ENCODE measurements at places on chromosomes 4 and X.

GRCh38 chr4:2914256-2915126, 48.7 kb downstream of the NOP14 start:
- no peak for DNase-seq

DNA sequence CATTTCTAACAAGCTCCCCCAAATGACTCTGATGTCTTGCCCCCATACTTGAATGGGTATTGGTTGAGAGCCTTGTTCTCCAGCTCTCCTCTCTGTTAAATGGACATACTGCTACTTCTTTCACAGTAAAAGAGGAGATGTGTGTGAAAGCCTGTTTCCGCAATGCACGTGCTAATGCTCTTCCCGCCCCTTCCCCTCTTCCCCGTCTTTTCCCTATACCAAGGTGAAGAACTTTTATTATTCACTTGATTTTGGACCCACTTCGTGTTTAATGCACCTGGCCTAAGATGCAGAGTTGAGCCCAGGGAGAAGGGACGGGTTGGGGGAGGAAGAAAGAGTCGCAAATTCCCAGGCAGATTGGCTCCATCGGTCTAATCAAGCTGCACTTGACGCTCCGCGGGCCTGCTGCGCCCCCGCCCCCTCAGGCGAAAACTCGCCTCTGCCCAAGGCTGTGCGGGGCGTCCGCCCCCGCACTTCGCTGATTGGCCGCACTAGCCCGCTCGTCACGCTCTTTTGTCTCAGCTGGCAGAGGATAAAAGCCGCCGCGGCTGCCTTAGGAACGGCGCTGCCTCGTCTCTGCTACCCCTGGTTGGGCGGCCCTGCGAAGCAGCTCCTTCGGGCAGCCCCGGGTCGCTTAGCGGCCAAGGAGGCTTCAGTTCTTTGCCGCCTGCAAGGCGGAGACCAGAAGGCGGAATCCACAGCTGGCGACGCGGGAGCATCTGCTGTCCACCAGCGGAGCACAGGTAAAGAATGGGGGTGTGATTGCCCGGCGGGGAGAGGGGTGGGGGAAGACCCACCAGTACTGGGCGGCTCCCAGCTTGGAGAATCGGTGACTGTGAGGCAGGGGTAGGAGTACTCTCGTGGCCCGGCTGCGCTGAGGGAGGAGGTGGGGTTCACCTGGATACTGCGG, at the start of gene ZCCHC12:
TSS of gene ZCCHC12 (plus strand) at position 562 of the 910 bp plus-strand sequence. CDS start 1,421 bp downstream, outside the sequence.
- DNase-seq: peak; percentile 69

- DNase-seq: no peak
These were observed 549.1 kb upstream of the BOD1L1 start for GRCh38 chr4:14176613-14177012.

DNA sequence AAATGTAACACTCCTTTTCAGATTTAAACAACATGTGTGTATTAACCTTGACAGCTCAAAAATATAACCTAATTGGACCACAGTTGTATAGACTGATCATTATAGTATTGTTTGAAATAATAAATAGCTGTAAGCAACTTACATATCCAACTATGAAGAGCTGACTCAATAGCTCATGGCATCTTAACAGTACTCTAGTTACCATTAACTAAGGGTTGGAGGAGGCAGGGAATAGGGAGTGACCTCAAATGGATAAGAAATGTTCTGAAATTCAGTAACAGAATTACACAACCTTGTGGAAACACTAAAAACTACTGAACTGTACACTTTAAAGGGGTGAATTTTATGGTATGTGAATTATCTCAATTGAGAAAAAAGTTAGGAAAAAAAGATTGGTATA, 136.5 kb upstream of the CPEB2 start:
- DNase-seq: no peak

GRCh38 chrX:134599184-134599914, 58.9 kb downstream of the PLAC1 start:
- peak; percentile 81 for DNase-seq

- DNase-seq: no peak
These were observed 138.8 kb downstream of the GABRG1 start for GRCh38 chr4:45985038-45985437.

DNA sequence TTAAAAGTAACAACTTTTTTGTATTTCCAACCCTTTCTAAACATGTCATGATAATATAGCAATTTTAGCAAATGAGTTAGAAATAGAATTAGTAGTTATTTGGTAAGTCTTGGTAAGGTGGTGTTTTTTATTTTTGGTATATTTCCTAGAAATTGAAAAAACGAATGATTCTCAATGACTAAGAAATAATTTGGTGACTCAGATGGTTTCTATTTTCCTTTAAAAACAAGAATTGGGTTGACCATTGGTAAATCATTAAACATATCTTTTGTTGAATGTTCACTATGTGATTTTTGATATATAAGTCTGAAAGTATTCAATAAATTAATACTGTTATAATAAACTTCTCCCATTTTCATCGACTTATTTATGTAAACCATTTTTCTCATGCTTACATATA, 206.2 kb upstream of the BANK1 start:
- DNase-seq: no peak

- DNase-seq: peak; percentile 0
These were observed 261.9 kb downstream of the CBLL2 start for GRCh38 chrX:22534643-22535042.

- peak; percentile 10 for DNase-seq
These were observed 13.9 kb upstream of the DCK start for GRCh38 chr4:70979445-70980008.

DNA sequence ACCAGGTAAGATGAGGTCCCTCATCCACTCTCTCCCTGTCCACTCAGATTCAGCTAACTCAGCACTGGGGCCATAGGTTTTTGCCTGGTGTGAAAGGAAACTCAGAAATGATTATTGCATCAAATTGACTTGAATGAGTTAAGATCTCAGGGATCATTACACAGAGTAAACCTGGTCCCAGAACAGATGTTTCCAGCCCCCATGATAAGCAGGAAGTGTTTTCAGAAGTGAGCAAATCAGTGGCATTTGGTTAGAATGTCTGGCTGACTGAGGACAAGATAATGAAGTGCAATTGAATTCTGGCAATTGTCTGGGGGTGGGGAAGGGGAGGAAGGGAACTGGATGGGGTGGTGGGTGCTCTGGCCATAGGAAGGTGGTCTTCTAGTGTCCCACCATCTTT, 108.0 kb downstream of the CHIC2 start:
- DNase-seq: no peak

GRCh38 chr4:129622566-129622965, 526.6 kb downstream of the C4orf33 start:
- DNase-seq: no peak

GRCh38 chrX:66130469-66130868, 33.6 kb upstream of the HEPH start:
- no peak for DNase-seq

DNA sequence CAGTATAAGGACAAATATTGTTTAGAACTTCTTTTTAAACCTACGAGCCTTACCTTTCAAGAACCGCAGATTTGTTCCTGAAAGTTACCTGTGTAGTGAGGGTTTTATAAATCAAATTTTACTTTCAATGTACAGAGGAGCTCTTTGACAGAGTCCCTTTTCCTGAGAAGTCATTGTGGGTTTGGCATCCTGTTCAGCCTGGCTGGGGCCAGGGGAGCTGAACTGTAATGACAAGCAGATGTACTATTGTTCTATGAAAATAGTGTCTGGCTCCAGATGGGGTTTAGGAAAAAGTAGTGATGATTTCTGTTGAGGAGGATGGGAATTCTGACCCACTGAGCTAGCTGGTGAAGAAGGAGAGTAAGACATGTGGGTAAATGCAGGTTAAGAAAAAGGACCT, 196.2 kb upstream of the PGRMC2 start:
- no peak for DNase-seq

- DNase-seq: no peak
These were observed 32.3 kb upstream of the BBS12 start for GRCh38 chr4:122700178-122700725.

DNA sequence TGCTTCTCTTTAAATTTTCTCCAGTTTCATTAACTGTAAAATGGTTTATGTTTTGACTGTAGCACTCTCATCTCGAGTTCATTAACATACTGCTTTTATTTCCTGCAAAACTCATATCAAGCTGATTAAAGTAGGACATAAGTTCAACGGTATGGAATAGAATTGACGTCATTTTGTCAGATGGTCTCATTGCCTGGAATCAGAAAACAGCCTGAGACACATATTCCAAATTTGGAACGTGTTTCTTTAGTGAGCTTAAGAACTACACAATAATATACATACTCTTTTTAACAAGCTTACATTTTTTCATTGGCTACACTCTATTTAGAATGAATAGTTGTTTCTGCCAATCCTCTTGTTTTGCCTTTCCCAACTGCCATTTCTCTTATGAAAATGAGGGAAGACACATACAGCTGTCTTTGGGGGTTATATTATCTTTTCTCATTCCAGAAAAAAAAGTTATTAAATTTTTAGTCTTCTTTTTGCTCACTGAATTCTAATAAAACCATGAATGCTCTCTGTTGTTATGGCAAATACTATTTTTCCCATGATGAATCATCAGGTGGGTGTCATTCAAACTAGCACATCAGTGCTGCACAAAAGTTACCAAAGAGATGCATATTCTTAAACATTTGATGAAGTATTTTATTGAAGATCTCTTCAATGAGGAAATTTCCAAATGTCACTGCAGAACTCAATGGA, 162.8 kb downstream of the GABRB1 start:
- DNase-seq: no peak

GRCh38 chr4:182089326-182089725, 153.9 kb upstream of the TENM3 start:
- DNase-seq: no peak

DNA sequence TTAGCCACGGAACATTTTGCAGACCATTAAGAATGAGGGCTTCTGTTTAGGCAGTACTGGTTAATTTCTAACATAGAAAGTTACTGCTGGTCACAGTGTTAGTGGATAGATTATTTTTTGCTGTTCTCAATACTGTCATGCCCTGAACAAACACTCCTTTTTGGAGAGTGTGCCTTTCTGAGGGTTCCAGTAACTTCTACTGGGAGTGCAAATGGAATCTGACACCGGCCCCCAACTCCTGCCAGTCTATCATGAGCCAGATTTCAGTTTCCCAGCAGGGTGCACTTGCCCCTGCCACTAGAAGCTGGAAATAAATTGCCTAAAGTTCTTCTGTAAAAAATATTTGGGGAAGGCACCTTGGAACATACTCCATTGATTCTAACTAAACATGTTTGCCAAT, 224.4 kb upstream of the GPC4 start:
- DNase-seq: no peak

DNA sequence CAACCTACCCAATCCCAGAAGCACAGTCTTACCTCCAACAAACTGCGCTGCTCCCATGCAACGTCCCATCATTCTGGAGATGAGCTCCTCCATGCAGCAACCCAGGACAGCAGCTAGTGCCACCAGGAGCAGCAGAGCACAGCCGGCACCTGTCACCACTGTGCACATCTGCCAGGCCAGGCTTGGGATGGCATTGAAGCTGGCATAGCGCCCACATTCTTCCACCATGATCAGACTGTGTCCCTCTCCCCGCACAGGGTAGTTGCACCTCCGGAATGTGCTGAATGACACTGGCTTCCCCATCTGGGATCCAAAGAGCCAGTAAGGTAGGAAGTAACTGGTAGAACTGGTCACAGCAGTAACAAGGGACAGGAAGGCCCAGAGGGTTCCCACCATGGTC, 8.8 kb downstream of the LHFPL1 start:
- DNase-seq: no peak

- DNase-seq: no peak
These were observed 13.9 kb downstream of the ALB start for GRCh38 chr4:73417973-73418372.

GRCh38 chrX:69493766-69494165, 10.4 kb upstream of the NALF2 start:
- DNase-seq: no peak

GRCh38 chr4:92060333-92060732, 243.4 kb upstream of the GRID2 start:
- no peak for DNase-seq

- DNase-seq: no peak
These were observed 51.5 kb downstream of the SLC9A7 start for GRCh38 chrX:46707274-46707965.

- DNase-seq: no peak
These were observed 1060.1 kb downstream of the ADGRL3 start for GRCh38 chr4:62260254-62260653.

DNA sequence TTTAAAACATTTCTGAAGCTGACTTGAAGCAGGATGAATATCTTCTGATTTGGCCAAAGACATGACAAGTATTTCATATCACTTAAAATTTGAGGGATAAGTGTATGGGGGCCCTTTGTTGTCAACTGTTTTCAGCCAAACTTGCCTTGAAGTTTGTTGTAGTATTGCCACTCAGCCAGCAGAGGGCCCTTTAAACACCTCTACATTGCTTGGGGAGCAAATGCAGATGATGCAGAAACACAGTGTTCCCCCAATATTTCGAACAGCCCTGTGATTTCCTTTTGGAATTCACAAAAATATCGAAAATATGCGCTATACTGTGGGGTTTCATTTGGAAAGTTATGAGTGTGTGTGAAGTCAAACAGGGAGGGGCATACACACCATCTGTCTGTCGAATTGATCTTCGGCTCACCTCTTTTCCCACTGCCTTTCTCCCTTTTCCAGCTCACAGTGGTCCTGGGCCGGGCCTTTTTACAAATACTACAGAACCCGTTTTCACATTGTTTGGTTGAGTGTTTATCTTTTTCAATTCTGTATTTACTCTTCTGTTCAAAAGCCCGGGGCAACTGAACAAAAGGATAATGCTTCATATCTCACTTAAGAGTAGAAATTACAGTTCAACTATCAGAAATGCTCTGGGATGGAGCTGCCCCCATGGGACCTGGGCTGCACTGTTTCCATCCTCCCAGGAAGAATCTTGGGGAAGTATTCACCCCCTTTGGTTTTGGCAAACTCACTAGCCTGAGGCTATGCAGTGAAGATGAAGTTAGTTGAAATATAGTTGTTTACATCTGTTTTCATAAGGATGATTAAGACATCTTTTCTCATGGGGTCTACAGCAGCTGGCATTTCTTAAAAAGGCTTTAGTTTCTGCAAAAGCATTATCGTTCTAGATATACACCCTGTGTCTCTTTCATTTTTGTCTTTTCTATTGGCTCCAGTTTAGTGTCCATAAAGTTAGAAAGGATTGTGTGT, 137.6 kb downstream of the EGF start:
- DNase-seq: peak; percentile 47

- peak; percentile 52 for DNase-seq
These were observed 43.1 kb downstream of the CXXC4 start for GRCh38 chr4:104451573-104451972.

- DNase-seq: no peak
These were observed 731.9 kb upstream of the PCDH10 start for GRCh38 chr4:132417220-132417619.

DNA sequence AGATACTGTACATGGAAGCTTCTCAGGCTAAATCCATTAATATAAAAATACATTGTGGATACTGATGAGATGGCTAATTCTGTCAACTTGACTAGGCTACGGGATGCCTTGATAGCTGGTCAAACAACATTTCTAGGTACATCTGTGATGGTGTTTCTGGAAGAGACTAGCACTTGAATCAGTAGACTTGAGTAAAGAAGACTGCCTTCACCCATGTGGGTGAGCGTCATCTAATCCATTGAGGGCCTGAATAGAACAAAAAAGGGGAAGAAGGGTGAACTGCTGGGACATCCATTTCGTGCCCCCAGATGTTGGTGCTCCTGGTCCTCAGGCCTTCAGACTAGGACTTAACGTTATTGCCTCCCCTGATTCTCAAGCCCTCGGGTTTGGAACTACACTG, 3.7 kb upstream of the SRP72 start:
- DNase-seq: no peak

Measured in umbilical cord (tissue), 2 donors.